ENCODE measurements at places on chromosomes 1 and 21.
A peak's percentile ranks its signal among the peaks of the same experiment; 100 is the strongest.

DNA sequence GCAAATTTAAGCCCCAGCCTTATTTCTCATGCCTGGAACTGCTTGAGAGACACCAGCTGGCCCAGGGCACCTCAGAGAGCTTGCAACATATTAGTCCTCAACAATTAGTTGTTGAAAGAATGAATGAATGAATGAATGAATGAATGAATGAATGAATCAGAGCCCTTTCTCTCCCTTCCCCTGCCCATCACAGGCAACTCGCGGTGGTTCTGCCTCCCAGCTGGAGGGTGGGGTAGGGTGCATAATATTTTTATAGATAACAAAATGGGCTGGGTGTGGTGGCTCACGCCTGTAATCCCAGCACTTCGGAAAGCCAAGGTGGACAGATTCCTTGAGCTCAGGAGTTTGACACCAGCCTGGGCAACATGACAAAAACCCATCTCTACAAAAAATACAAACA is 110.1 kb downstream of the CCDC185 start:
- no peak for DNase-seq

DNA sequence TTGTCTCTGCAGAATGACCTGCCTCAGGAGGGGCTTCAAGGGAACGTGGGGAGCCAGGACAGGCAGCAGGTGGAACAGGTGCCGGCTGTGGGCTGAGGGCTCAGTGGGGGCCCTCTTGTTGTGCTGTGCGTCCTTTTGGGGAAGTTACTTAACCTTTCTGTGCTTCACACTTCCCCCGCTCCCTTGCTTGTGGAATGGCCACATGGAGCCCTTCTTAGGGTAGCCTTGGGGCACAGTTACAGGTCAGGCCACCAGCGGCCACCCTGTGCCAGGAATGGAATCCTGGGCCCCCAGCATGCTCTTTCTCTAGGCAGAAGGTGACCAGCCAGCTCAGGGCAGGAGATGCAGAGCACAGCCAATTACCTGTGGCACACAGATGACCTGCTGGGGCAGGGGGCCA is 2.6 kb downstream of the IKBKE start:
- no peak for DNase-seq

- no peak for DNase-seq
These were observed 2.8 kb upstream of the TTC22 start for GRCh38 chr1:54803761-54804470.

GRCh38 chr1:229447809-229448252 is 13.9 kb upstream of the ACTA1 start:
- DNase-seq: no peak

DNA sequence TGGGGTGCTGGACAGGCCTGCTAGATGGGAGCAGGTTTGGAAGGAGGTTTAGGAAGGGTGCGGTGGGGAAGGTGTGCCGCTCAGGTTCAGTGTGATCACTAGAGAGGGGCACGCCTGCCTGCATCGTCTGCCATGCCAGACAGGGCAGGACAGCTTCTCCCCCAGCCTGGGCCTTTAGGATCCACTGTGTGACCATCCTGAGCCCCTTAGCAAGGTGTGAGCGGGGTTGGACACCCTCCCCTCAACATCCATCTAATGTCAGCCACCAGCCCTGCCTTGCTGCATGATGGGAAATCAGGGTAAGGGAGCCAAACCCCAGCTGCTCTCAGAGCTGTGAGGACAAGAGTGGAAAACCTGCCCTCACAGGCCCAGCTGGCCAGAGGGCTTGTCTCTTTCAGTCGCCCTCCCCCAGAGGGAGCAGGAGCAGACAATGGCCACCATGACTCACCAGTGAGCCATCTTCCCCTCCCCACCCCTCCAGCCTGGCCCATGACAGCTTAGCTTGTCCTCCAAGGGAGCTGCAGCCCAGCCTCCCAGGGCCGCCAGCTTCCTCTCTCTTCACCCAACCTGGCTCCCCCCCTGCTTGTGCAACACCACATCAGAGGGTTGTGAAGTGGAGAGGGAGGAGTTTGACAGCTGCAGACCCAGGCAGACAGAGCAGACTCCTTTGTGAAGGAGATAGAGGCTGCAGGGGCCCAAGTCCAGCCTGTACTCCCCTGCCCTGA is 37.0 kb downstream of the NUAK2 start:
- no peak for DNase-seq

DNA sequence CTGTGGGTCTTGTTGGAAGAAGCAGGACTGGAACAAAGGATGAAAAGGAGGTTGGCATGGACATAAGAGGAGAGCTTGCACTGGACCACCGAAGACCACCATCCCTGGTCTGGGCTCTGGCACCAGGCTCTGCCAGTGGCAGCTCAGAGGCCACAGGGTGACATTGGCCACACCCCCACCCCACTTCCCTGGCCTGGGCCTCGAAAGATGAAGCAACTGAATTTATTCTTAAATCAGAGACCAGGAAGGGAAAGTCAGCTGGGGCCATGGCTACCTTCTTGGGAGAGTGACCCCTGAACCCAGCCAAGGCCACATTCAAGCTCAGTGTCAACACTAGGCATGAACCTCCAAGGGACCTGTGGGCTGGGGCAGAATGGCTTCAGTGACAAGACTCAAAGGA is 4.0 kb downstream of the KLHDC7A start:
- no peak for DNase-seq

DNA sequence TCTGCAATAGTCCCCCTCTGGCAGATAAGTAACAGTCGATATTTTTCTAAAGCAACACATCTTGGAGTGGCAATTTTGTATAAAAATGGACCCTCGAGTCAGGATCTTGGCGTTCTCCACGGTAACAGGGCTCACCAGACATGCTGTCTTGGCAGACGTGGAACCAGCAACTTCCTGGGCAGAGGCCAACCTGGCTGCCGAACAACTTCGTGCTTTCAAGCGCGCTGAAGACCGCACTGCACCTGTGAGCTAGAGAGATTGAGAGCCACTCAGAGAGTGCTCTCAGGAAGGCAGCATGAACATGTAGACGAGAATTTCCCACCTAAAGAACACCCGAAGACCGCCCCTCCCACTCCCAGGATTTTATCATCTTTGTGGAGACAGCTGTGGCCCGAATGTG is 7.3 kb downstream of the C1orf174 start:
- no peak for DNase-seq

GRCh38 chr1:31991182-31991581 is 22.5 kb upstream of the KHDRBS1 start:
- no peak for DNase-seq

DNA sequence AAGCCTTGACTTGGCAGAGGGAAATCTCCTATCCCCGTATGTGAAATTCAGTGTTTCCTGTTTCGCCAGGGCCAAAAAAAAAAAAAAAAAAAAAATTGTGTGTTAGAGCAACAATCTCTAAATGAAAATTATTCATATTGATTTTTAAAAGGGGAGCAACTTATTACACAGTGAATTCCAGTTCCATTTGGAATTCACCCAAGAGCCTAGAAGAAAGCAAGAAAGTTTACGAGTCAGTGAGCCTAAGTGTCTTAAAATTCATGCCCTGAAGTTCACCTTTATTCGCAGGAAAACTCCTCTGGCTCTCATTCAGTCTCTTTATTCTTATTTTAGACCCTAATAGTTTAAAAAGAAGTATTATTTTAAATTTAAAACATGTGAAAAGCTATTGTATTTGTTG is 42.1 kb upstream of the HUNK start:
- no peak for DNase-seq

- no peak for DNase-seq
These were observed 30.7 kb downstream of the VCAM1 start for GRCh38 chr1:100750005-100750885.

DNA sequence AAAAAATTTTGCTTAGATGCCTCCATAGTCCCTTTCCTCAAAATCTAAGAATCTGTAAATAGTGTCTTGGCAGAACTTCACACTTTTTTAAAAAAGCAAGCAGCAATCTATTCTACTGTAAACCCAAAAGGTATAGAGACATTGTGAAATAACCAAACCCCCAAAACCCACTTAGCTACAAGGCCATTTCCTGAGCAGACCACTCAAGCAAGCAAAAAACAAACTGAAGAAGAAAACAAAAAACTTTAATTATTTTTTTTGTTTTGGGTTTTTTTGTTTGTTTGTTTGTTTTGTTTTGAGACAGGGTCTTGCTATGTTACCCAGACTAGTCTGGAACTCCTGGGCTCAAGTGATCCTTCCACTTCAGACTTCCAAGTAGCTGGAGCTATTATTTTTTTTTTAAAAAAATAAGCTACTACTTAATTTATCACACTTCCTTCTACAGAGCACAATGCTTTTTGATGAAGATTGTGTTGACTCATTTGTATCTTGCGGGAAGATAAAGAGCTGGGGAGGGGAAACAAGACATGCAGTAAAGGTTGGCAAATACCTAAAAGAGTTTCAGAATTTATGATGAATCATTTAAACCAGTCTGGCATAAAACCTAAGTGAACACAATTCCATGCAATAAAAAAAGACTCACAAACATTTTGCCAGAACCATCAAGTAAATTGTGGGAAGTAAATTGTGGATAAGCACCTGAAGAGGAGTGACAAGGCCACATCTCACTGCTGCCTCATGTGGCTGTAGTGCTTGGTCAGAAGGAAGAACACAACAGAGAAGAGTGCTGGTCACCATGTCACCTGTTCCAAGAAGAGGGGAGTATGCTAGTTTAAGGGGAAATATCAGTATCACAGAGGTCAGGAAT is 2.7 kb upstream of the PTPN22 start:
- no peak for DNase-seq

DNA sequence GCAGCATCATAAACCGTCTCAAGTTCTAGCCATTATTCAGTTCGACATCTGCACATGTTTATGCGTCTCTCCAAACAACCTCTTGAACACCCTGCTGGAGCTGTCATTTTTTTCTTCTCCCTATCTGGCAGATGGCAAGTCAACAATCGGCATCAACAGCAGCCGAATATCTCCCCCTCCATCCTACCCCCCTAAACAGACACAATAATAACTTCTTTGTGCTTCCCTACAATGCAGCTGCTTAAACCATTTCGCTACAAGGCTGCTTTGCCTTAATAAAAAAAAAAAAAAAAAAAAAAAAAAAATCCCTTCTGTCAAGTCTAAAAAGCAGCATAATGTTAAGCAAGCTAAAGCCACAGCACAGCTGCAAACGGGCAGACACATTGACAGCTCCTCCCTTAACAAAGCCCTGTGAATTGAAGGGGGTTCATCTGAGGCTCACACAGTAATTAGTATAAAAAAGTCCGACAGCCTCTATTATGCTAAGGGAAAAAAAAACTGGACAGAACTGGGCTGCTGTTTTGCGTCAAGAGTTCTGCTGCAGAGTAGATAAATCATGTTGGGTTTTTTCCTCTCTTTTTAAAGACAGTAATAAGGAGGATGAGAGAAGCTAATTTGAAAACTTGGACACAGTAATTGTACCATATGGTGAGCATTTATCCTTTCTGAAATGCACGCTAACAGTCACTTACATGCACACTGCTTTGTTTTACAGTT is 136.4 kb downstream of the AKT3 start:
- DNase-seq: peak; percentile 95

GRCh38 chr1:204406621-204407020 is 5.0 kb downstream of the PPP1R15B start:
- no peak for DNase-seq

- no peak for DNase-seq
These were observed 84.4 kb downstream of the CLEC20A start for GRCh38 chr1:178412400-178412770.

DNA sequence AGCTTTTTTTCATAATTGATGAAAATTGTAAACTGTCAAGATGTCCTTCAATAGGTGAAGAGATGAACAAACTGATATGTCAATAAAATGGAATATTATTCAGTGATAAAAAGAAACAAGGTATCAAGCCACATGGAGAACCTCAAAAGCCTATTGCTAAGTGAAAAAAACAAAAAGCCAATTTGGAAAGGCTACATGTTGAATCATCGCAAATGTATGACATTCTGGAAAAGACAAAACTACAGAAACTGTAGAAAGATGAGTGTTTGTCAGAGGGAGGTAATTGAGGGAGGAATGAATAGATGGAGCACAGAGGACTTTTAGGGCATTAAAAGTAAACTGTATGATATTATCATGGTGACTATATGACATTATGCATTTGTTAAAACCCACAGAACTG is 34.5 kb upstream of the USP25 start:
- no peak for DNase-seq

DNA sequence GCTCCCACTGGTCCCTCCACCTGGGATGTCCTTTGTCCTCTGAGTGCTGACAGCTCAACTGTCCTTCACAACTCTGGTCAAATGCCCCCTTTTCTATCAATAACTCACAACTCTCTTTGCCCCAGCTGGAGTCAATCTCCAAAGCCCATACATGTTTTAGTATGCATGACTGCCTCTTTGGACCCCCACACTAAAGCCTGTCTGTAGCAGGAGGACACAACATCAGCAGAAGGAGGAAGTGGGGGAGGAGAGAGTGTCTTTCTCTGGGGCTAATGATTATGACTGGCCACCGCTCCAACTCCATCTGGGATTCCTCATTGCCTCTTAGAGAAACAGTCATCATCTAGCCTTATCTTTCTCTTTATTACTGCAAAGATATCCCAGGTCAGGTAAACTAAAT is 186.6 kb upstream of the FGGY start:
- DNase-seq: no peak

DNA sequence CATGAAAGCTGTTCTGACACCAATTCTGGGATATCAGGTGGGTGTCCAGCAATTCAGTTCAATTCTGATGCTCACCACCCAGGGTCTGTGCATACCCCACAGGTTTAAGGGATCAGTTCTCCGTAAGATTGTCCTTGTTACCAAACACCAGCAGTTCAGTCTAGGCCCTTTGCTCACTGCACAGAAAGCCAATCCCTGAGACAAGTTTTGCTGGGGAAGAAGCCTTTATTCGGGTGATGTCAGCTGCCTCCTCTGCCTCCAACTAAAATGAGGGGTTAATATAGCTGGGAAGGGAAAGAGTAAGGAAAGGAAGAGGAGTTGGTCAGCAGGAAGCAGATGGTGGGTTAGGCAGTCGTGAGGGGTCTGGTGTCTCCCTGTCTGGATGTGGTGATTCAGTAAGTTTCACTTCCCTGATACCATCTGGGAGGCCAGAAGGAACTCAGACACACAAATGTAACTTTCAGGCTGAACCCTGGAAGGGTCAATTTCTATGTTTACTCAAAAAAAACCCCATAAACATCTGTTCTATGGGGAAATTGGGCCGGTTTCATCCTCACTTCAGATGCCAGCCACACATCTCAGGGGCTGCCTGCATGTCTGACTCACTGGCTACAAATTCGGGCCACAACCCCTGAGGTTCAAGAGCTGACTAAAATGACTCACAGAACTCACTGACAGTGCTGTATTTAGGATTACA is 83.3 kb upstream of the PGBD5 start:
- no peak for DNase-seq

- no peak for DNase-seq
These were observed 27.5 kb downstream of the RGL1 start for GRCh38 chr1:183832459-183832858.

- DNase-seq: no peak
These were observed 56.0 kb downstream of the KCNJ15 start for GRCh38 chr21:38312822-38313221.

- no peak for DNase-seq
These were observed 37.8 kb upstream of the THEM4 start for GRCh38 chr1:151947140-151947539.

DNA sequence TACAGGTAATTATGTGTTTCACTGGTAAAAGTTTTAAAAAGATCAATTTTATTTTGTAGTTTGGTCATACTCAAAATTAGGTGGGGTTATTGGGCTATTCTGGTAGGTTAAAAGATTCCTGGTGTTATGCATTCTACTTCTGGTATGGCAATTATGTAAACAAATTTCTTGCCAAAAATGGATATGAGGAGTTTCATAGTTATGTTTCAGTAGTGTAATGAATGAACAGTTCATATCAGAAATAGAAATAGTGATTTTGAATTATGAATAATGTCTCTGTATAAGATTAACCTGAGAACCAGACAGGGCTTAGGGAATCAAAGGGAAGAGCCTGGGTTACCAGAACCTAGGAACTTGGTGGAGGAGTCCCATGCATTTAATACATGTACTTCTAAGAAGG is 15.9 kb downstream of the ATF6 start:
- DNase-seq: no peak

All from NCI-H748 treated with DMSO at 0.1 percent for 48 hours (cell line).